ENCODE measurements at places on chromosomes 11 and 22. TPM values are rescaled to one million over a fixed set of nuclear protein-coding genes. Genes with fewer than 3 reads are reported as not detected.
A peak's percentile ranks its signal among the peaks of the same experiment; 100 is the strongest.

Gene ELFN2
- total RNA-seq = 0.46 TPM

Gene DCUN1D5
- total RNA-seq = 47.0 TPM

Gene RPS6KB2
- total RNA-seq = 51.2 TPM

Gene SCGB1D2
- not detected for total RNA-seq

Gene LRP4
- 13.5 TPM for total RNA-seq

Gene MOGAT2
- total RNA-seq = not detected

Gene GAS2
- 3.0 TPM for total RNA-seq

Gene ZNF70
- 3.9 TPM for total RNA-seq

Gene CRELD2
- total RNA-seq = 39.8 TPM

Gene KLHDC7B
- not detected for total RNA-seq

GRCh38 chr11:17594686-17595192 is 47.7 kb downstream of the OTOG start:
- no peaks in the 10 kb centered on the region for H3K36me3 ChIP-seq
- H3K4me3 ChIP-seq = no peak overlapping the region
- no peaks in the 10 kb centered on the region for H3K4me1 ChIP-seq
- H3K27ac ChIP-seq = no peak overlapping the region
- H3K27me3 ChIP-seq = peaks cover 44% of the 10 kb centered on the region

GRCh38 chr22:38756711-38757463 is 1.1 kb upstream of the SUN2 start:
- H3K27me3 ChIP-seq = peaks cover 6% of the 10 kb centered on the region
- peaks cover under 1% of the 10 kb centered on the region for H3K36me3 ChIP-seq
- H3K27ac ChIP-seq = no peak overlapping the region
- H3K4me3 ChIP-seq = peak overlapping the region; percentile 78
- peaks cover 15% of the 10 kb centered on the region for H3K4me1 ChIP-seq
- DNase-seq = no peak

GRCh38 chr22:35220221-35220620 is 37.1 kb upstream of the HMGXB4 start:
- H3K36me3 ChIP-seq = no peaks in the 10 kb centered on the region
- H3K4me1 ChIP-seq = no peaks in the 10 kb centered on the region
- peak; percentile 3 for DNase-seq
- no peaks in the 10 kb centered on the region for H3K27me3 ChIP-seq

GRCh38 chr11:24963852-24964251 is 467.0 kb downstream of the LUZP2 start:
- no peak for DNase-seq
- no peaks in the 10 kb centered on the region for H3K27me3 ChIP-seq
- no peak overlapping the region for H3K27ac ChIP-seq
- H3K36me3 ChIP-seq = no peaks in the 10 kb centered on the region

GRCh38 chr11:10304495-10305261 is at the start of gene ADM:
Gene ADM, plus strand, starts transcription at chr11:10305073. Its CDS starts 628 bp downstream, at chr11:10305701.
- H3K4me3 ChIP-seq = peak within 1 kb of the TSS; percentile 93
- H3K36me3 ChIP-seq = peaks cover 30% of the 10 kb centered on the region
- DNase-seq = peak; percentile 96

GRCh38 chr11:81421251-81421860 is 1312.3 kb downstream of the FAM181B start:
- peak overlapping the region; percentile 6 for H3K4me3 ChIP-seq
- peak; percentile 74 for DNase-seq
- no peaks in the 10 kb centered on the region for H3K27me3 ChIP-seq

- DNase-seq = peak; percentile 76
- H3K4me3 ChIP-seq = no peak overlapping the region
- H3K27me3 ChIP-seq = no peaks in the 10 kb centered on the region
- peaks cover 2% of the 10 kb centered on the region for H3K4me1 ChIP-seq
- no peaks in the 10 kb centered on the region for H3K36me3 ChIP-seq
Observed at GRCh38 chr11:47924184-47924691, 56.1 kb upstream of the PTPRJ start.

- no peaks in the 10 kb centered on the region for H3K4me1 ChIP-seq
- H3K4me3 ChIP-seq = no peak overlapping the region
- no peaks in the 10 kb centered on the region for H3K36me3 ChIP-seq
- no peak overlapping the region for H3K27ac ChIP-seq
- no peaks in the 10 kb centered on the region for H3K27me3 ChIP-seq
Observed at GRCh38 chr11:102886999-102887398, 12.2 kb upstream of the MMP12 start.

DNA sequence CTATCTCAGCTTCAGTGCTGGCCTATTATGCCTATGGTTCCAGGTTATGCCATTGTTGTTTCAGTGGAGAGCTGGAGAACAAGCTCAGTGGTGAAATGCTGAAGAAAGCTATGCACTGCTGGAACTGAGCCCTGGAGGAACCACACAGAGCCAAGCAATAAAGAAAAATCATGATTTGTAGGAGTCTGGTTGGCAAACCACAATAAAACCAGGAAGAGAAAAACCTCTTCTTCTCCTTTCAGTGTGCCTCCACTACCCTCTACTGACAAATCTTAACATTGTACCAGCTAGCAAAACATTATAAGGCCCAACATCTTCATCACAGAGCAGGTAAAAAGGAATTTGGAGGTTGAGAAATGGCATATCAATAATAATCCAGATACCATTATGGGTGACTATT is 5.3 kb downstream of the OR51F2 start:
- H3K4me3 ChIP-seq = no peak overlapping the region
- H3K27me3 ChIP-seq = no peaks in the 10 kb centered on the region
- no peak for DNase-seq
- H3K36me3 ChIP-seq = no peaks in the 10 kb centered on the region
- no peaks in the 10 kb centered on the region for H3K4me1 ChIP-seq

DNA sequence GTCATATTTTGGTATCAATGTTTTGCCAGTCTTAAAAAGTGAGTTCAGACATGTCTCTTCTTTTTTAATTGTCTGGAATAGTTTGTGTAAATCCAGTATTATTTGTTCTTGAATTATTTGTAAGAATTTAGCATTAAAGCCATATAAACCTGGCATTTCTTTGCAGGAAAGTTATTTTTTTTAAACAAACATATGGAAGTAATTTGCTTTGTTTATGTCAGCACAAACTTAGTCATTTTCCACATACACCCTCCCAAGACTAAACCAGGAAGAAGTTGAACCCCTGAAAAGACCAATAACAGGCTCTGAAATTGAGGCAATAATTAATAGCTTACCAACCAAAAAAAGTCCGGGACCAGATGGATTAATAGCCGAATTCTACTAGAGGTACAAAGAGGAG is 9.1 kb upstream of the CCDC81 start:
- DNase-seq = no peak
- H3K36me3 ChIP-seq = no peaks in the 10 kb centered on the region
- H3K4me3 ChIP-seq = no peak overlapping the region

DNA sequence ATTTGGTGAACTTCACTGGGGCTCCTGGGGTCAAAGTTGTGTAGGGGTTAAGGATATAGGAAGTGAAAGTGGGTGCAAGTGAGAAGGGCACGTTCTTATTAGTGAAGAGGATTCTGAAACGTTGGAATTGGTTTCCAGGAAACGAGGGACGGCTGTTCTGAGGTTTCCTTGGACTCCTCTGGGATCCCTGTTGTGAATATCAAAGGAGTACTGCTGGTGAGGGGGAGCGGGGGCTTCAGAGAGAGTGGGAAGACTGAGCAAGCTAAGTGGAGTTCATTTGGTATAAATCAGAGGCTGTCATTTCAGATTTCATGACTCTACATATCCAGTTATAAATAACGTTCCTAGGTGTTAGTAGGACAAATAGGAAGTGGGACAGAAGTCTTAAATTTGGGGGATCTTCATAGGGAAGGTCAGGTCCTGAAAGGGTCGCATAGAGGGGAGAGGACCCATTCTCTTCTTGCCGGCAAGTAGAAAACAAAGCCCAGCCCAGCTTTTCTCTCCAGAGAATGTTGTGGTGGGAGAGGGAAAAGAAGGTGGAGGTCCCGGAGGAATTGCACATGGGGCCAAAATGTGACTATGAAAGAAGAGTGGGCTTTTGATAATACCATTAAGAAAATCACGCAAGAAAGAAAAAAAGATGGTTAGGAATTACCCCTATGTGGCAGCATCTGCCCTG is 1.1 kb upstream of the NELL1 start:
- H3K27ac ChIP-seq = no peak overlapping the region
- H3K4me1 ChIP-seq = no peaks in the 10 kb centered on the region
- no peaks in the 10 kb centered on the region for H3K36me3 ChIP-seq
- no peak for DNase-seq
- H3K4me3 ChIP-seq = peak overlapping the region; percentile 78

DNA sequence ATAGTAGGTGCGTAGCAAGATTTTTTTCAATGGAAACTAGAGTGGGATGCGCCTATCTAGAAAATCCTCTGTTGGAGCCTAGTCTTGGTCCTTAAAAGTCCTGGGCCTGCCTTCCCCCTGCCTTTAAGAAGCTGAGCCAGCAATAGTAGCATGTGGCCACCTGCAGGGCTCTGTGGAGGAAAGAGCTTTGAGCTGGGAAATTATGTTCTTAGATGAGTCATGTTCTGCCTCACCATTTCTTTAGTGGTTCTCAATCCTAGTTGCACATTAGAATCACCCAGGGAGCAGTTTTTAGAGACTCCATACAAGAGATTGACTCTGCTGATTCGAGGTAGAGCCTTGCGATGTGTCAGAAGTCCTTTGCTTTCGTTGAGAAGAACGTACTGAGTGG is 133.5 kb downstream of the COMMD9 start:
- H3K27me3 ChIP-seq = no peaks in the 10 kb centered on the region
- no peak overlapping the region for H3K4me3 ChIP-seq
- DNase-seq = peak; percentile 53
- H3K36me3 ChIP-seq = no peaks in the 10 kb centered on the region
- no peak overlapping the region for H3K27ac ChIP-seq
- H3K4me1 ChIP-seq = no peaks in the 10 kb centered on the region

DNA sequence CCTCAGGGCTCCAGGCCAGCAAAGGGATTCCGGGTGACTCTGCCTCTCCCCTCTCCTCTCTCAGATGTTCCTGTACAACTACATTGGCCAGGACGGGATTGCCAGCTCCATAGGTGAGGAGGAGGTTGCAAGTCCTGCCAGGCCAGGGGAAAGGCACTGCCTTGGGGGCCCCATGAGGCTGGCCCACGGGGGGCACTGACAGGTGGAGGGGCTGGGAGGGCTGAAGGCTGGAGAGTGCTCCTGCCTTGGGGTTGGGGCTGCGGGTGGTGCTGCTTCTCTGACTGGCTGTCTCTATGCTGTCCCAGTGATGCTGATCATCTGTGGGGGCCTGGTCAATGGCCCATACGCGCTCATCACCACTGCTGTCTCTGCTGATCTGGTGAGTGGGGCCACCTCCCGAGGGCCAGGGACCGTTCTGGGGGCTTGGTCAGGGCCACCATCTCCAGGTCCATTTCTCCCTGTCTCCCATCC is 21.7 kb downstream of the SLC37A2 start:
- H3K4me3 ChIP-seq = no peak overlapping the region
- H3K4me1 ChIP-seq = no peaks in the 10 kb centered on the region
- no peak overlapping the region for H3K27ac ChIP-seq

DNA sequence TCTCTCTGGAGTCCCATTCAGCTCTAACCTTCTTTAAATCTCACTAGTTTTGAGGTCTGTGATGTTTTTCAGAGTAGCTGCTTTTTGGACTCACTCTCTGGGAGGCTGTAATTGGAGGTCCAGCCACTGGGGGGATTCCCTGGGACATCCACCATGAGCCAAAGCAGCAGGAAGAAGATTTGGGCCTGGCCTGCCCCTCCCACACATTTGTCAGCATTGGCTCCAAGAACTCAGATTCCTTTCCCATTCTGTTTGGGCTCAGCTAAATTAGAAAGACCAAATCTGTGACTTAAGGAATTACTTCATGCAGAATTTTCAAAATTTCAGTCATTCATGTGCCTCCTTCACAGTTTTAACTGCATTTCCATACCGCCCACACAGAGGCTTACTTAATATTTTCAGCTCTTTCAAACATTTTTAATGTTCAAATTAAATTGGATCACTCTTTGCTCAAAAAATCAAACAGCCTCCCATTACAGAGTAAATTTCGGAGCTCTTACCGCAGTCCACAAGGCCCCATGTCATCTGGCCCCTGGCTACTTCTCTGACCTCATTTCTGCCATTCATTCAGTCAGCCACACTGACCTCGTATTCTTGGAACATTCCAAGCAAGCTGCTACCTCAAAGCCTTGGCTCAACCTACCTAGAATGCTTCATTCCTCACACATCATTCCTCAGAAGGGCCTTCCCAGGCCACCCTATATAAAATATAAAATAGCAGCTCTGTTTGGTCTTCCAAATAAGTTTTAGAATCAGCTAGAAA is 54.5 kb upstream of the RRAS2 start:
- H3K36me3 ChIP-seq = no peaks in the 10 kb centered on the region
- H3K4me3 ChIP-seq = no peak overlapping the region
- DNase-seq = peak; percentile 92
- H3K27ac ChIP-seq = no peak overlapping the region
- peaks cover 11% of the 10 kb centered on the region for H3K4me1 ChIP-seq

GRCh38 chr11:95891423-95892170 is 32.3 kb downstream of the MTMR2 start:
- H3K27ac ChIP-seq = no peak overlapping the region
- H3K27me3 ChIP-seq = no peaks in the 10 kb centered on the region
- peaks cover 15% of the 10 kb centered on the region for H3K36me3 ChIP-seq
- no peaks in the 10 kb centered on the region for H3K4me1 ChIP-seq
- no peak for DNase-seq
- H3K4me3 ChIP-seq = no peak overlapping the region

DNA sequence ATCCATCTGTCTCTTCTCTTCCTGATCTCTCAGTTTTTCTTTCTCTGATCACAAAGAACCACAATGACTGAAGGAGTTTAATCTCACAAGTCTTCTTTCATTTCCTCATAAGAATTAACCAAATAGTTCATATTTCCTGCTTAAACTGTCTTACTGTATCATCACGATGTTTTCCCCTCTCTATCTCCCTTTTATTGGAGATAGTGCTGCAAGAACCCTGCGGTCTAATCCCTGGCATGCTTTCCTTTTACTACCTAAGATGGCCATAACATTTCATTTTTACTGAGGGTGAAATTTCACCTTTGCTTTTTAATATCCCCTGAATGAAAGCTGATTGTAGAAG is 28.9 kb downstream of the CARD18 start:
- no peak for DNase-seq
- no peaks in the 10 kb centered on the region for H3K36me3 ChIP-seq
- H3K27ac ChIP-seq = no peak overlapping the region

DNA sequence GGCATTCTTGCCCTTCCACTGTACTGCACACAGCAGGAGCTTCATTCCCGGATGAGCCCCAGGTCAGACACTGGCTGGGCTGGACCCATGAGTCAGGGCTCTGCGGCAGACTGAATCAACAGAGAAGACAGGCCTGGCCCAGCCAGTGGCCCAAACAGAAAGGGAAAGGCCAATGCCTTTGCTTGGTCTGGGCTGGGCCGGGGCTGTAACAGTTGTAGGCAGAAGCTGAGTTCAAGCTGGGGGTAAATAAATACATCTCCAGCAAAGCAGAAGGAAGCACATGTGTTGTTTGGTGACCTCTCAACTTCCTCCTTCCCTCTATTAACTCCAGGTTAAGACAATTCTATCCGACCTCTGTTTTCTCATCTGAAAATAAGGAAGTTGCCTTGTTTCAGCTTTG is 1.8 kb upstream of the SMIM35 start:
- no peaks in the 10 kb centered on the region for H3K4me1 ChIP-seq
- no peaks in the 10 kb centered on the region for H3K36me3 ChIP-seq
- no peak for DNase-seq
- H3K27ac ChIP-seq = no peak overlapping the region
- H3K27me3 ChIP-seq = no peaks in the 10 kb centered on the region

- no peak overlapping the region for H3K27ac ChIP-seq
- peak; percentile 32 for DNase-seq
- no peaks in the 10 kb centered on the region for H3K4me1 ChIP-seq
- H3K36me3 ChIP-seq = no peaks in the 10 kb centered on the region
- no peak overlapping the region for H3K4me3 ChIP-seq
Observed at GRCh38 chr22:30870451-30871345, 97.9 kb downstream of the MORC2 start.

Data from endodermal cell (in vitro differentiated cells).